ENCODE measurements at places on chromosomes 11 and 22.

DNA sequence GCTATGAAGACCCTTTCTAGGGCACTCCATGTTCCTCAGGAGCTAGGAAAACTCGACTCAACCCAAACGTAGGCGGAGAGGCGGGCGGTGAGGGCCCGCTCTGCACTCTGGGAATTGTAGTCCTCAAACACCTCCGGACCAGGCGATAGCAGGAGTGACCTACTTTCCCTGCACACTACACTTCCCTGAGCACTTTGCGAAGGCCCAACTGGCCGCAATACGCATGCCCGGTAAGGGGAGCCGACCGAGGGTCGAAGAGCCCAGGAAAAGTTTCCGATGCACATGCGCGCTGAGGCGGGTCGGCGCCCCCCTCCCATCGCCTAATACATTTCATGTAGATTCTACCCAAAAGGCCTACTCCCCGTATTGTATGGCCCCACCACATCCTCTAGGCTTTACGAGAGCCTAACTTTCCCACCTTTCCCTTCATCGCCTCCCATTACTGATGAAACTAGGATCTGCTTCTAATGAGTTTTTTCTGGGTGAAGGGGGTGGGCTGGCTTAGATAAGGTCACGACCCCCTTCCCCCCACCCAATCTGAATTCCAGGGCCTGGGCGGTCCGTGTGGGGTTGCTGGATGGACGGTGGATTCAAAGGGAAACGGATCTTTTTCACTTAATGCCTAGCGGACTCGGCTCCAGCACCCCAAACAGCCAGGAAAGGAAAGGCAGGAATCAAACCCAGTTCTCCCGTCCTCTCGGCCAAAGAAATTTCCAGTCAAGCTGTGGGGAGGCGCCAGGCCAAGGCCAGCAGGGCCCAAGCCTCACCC lies 2.1 kb downstream of the TOB2 start:
- DNase-seq: peak; percentile 90

DNA sequence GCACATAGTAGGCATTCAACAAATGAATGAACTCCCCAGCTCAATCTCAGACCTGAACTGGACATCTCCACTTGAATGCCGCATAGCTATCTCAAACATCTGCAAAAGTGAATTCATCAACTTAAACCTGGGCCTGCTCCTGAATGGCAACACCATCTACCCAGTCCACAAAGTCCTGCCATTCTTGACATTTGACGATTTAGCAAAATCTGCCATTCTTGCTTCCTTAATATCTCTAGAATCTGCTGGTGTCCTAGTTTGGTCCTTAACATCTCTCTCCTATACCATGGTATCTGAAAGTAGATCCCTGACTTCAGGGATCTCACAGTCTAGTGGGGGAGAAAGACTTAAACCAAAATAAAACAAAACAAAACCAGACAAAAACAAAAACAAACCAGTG lies 12.4 kb upstream of the HPX start:
- DNase-seq: no peak

DNA sequence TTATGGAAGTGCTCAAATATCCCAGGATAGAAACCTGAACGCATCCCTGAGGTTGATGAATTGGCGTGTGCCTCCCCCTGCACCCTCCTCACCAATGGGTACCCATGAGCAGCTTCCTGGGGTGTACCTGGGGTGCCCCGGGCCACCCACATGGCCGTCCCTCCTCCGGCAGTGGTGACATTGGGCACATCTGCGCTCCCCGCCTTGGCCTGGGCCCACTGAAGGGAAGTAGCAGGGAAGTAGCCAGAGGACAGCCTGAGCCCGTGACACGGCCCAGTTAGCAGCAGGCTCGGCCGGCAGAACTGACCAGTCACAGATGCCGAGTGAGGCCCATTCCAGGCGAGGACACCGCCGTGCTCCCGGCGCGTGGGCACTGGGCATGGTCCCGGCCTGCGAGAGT lies 16.7 kb downstream of the MRPL23 start:
- DNase-seq: no peak

GRCh38 chr11:79236541-79236971 lies 204.3 kb downstream of the TENM4 start:
- DNase-seq: no peak

- DNase-seq: no peak
Measured at GRCh38 chr11:8760896-8761295, 78.3 kb downstream of the RPL27A start.

DNA sequence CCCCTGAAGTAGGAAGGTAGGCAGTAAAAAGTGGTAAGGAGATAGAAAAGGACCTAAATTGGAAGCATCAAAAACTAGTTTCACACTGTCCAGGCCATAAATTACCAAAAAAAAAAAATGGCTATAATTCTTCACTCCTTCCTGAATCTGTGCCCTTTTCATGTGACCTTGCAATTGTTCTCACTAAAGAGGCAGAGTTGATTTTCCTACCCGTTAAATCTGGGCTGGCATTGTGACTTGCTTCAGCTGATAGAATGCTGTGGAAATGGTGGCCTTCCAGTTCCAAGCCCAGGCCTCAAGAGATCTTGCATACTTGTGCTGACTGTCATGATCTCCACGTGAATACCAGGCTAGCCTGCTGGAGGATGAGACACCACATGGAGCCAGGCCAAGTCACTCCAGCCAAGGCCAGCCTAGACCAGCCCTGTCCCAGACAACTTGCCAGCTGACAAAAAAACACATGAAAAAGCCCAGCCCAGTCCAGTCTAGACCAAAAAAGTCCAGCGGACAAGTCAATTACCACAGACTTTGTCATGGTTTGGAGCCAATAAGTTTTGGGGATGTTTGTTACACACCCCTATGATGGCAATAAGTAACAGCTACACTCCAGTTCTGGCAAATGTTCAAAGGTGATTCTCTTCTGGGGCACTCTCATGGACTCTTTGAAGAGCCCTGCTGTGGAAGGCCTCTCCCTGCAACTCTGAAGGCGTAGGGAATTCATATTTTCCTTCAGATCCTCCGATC lies 51.4 kb upstream of the NUP50 start:
- DNase-seq: no peak

DNA sequence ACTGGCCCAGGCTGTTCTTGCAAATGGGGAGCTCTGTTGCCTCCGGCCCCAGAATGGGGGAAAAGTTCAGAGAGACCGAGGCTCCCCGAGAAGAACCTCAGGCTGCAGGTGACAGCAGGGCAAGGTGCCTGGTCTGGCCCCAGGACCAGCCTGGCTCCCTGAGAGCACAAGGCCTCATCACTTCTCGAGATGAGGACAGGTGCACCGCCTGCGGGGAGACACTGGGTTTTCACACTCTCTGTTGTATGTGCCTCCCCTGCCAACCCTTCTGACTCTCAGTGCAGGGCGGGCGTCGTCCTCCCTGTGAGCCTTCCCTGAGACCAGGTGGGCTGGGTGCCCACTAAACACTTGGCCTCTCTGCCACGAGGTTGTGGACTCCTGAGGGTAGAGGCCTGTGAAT lies 102.2 kb downstream of the BCR start:
- DNase-seq: no peak

DNA sequence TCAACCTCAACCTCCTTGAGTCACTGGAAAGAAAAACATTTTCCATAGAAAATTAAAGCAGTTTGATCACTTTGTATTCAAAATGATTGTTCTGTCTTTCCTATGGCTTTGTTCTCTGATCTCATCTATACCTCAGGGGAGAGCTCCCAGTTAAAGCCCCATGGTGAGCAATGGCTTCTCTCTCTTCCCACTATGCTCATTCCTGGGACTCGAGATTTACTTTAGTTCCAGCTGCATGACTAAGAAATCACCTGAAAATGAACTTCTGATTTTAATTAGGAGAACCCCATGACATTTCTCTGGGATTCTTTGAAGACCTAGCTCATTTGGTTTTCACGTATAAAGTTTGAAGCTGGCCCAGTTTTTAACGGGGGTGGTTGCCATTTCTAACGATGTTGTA lies 921.5 kb downstream of the OPCML start:
- no peak for DNase-seq
